ENCODE measurements at places on chromosomes 16 and 17.
A peak's percentile ranks its signal among the peaks of the same experiment; 100 is the strongest.

- peak; percentile 58 for DNase-seq
These were observed at the start of gene PGAP6 for GRCh38 chr16:381789-382717. PGAP6 (minus strand) TSS chr16:381978; CDS start chr16:381821, 157 bp downstream.

DNA sequence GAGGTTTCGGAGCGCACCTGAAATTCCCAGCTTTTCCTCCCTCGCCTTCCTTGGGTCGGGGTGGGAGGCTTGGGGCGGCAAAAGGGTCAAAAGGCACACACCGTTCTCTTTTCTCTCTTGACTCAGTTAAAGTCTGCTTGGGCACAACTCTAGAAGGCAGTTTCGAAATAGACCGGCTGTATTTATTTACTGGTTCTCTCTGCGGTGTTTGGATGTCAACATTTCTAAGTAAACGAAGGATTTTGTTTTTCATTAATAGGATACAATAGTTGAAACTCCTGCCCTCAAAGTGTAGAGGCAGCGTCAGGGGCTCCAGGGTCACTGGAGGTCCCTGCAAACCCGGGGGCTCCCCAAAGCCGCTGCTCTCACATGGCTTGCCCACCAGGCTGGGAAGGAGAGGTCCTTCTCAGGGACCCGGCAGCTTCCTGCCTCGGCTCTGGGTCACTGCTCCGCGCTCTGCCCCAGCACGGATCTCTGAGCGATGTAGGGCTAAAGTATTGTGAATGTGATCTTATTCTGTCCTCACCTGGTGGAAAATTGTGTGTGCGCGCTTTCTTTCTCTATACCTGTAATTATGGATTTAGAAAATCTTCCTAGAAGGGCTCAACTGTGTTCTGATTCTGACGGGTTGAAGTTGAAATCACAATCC is 952 bp downstream of the BMERB1 start:
- DNase-seq = no peak

- no peak for DNase-seq
These were observed 212.6 kb upstream of the GSE1 start for GRCh38 chr16:85400305-85401205.

DNA sequence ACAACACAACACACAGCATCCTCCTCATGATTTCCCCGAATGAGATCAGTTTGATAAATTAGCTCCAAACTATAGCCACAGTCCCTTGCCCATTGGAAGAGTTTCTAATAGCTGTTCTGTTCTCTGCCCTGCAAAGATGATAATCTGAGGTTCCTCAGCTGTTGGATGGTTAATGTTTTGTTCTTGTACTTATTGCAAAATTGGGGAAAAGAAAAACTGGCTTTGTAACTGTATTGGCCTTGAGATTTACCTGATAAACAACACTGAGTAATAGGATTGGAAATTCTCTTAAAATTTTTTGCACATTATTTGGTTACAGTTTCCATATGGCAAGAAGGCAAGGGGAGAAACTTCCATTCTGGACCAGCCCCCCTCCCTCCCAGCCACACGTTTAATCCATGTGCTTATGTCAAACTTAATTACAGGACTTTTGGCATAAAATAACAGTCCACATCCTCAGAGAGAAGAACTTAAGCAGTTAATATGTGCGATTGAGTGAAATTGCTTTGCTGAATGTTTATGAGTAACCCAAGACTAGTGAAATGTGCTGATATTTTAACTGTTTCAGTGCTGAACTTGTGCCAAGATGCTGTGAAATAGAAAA is 119.1 kb upstream of the ZFHX3 start:
- DNase-seq = no peak

DNA sequence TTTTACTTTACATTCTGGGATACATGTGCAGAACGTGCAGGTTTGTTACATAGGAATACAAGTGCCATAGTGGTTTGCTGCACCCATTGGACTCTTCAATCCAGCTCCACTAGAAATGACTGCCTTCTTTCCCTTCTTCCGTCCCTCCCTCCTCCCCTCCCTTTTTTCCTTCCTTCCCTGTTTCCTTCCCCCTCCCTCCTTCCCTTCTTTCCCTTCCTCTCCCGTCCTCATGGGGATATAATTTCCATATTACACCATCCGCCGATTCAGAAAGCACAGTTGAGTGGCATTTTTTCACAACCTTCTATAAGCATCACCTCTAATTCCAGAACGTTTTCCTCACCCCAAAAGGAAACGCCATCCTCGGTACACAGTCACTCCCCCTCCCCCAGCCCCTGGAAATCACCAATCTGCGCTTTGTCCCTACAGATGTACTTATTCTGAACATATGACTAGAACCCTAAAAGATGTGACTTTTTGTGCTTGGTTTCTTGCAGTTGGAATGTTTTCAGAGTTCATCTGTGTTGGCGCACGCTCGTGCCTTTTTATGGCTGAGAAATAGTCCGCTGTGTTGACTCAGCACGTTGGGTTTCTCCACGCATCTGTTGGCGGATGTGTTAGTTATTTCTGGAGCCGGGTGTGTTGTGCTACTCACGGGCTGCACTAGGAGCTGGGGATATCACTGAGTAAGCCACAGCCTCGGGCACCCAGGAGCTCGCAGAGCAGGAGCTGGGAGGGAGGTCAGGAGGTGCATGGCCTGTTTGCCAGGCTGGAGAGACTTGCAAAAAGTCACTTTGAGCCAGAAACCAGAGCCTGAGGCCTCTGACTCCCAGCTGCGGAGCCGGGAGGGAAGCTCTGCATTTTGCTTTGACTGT is 336.4 kb downstream of the SEC14L1 start:
- DNase-seq = no peak

DNA sequence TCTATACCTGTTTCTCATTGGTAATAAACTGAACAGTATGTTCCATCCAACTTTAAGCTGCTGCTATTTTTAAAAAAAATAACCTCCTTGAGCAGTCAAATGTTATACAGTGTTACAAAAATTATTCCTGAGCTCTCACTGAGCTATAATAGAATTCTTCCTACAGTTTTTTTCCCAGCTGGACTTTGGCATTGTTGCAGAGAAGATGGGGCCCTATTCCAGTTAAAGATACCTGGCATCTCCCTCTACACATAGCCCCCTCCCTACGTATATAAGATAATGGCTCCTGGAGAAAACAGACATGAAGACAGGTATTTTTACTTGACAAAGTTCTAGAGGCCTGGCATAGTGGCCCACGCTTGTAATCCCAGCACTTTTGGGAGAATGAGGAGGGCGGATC is 1.6 kb upstream of the COX6A2 start:
- no peak for DNase-seq

DNA sequence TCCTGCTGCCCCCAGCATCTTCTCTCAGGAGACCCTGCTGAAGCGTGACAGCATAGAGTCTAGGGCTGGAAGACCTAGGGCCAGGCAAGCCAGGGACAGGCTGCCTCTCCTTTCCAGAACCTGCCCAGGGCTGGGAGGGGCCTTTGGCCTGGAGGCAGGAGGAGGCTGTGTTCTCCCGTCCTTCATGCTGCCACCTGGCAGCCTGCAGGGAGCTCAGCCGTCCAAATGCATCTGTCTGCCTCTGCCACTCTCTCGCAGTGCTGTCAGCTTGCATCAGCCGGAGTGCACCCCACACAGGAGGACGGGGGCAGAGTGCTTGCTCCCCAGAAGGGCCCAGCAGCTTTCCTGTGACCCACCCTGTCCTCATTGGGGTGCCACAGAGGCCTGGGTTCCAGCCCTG is 31.3 kb downstream of the ARHGAP23 start:
- DNase-seq = no peak

DNA sequence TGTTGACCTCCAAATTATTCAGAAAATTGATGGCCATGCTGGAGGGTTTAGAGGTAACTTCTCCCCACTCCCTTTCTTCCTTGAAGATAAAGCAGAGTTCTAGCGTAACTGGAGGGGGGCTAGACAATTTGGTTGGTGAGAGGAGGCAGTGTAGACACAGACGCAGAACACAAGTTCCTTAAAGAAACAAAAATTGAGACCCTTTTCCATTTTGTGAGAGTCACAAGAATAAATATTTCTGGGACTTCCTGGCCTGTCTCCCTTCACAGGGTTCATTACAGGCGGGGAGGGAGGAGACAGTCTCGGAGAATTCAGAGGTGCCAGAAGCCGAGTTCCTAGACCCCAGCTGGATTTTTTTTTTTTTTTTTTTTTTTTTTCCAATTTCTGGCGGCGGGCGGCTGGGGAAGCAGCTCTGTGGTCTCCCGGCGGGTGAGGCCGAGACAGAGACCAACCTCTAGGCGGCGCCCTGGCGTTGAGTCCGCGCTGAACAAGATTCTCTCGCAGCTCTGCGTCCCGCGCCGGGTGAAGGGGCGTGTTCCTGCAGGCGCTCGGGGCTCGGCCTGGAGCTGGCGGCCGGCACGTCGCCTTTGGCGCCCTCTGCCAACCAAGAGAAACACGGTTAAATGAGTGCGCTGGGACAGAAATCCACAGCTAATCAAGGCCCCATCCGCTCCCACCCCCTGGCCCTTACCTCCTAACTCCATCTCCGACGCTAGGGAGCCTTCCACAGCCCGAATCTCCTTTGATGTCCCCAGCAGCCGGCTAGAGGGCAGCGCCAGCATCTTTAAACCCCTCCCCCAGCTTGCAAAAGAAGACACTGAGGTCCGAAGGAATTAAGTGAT is 10.2 kb upstream of the HOXB9 start:
- DNase-seq = no peak

DNA sequence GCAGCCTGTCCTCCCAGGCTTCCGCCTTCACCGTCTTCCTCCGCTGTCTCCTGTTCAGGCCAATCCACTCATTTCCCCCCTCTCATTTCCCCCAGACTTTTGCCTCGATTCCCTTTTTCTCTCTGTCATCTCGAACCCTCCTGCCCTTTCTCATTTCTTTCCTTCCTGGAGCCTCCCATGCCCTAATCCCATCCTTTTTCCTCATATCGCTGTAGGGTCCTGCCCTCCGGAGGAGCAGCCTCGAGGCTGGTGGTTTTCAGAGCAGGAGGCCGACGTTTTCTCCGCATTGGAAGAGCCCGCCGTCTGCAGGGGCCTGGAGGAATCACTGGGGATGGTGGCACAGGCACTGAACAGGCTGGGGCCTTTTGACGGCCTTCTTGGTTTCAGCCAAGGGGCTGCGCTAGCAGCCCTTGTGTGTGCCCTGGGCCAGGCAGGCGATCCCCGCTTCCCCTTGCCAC is 597 bp downstream of the OVCA2 start:
- DNase-seq = no peak

DNA sequence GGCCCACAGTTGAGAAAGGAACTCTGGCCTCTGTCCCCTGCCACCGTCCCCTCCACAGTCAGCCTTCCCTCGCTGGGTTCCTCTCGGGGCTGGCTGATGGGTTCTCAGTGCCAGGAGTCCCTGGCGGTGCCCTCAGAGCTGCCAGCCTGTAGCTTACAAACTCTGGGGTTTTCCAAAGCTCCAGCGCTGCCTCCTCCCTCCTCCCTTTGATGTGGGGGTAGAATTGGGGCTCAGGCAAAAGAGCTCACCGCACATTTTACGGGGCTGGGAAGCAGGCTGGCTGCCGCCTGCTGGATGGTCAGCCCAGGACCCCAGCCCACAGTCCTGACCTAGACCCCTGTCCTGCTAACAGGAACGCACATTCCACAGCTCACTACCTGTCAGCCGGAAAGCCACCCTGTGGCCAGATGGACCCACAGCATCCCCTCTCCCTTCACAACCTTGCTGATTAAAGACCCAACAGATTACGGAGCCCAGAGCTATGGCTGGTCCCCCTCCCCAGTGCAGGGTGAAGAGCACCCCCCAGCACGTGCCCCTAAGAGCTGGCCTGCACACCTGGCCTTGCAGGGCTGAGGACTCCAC is 6.0 kb downstream of the VASN start:
- DNase-seq = no peak

DNA sequence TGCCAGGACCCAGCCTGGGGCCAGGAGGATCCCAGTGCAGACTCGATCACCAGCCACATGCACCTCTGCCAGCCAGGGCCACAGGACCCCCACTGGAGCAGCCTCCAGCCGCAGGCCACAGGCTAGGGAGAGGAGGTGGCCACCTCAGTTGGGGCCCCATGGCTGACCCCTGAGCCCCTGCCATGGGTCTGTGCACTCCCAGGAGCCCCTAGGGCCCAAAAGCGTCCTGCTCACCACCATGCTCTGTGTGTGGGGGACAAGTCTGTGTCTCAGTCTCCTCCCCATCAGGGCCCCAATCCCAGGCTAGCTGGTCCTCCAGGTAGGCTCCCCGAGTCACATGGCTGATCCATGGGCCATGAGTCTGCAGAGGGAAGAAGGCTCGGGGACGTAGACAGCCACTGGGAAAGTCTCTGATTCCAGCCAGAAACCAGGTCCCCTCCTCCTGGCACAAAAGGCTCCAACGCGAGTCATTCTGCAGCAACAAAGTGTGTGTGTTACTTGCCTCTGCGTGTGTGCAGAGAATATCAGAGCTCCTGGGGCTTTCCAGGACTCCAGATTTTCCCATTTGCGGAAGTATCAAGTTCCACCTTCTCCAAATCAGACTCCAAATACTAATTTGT is 6.1 kb upstream of the PRSS8 start:
- no peak for DNase-seq

DNA sequence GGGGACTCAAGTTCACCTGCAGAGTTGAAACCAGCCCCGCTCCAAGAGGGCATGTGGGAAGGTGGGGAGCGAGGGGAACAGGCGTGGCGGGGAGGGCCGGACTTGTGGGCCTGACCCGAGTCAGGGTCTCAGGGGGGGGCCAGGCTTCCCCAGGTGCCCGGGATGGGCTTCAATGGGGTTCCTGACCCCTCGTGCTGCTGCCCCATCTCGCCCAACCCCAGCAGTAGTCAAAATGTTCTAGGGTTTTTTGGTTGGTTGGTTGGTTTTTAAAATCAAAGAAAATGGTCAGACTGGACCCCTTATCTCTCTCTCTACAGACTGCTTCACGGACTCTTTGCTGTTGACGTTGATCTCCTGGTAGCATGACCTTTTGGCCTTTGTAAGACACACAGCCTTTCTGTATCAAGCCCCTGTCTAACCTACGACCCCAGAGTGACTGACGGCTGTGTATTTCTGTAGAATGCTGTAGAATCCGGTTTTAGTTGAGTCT is 69.5 kb downstream of the AMFR start:
- DNase-seq = no peak

DNA sequence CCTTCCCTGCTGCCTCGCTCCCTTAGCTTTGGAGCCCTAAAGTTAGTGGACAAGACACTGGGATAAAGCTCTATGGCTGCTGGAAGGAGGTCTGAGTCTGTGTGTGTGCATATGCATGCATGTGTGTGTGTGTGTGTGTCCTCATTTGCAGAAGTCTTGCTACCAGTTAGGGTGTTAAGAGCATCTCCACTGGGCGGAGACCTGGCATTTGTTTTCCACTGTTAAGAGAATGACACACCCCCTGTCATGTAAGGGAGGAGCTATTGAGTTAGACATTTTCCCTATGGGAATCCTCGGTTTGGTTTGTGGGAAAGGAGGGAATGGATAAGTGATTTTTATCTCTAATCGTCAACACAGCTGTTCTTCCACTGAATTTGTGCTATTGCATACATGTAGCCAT is 24.8 kb upstream of the ARHGAP23 start:
- DNase-seq = no peak

DNA sequence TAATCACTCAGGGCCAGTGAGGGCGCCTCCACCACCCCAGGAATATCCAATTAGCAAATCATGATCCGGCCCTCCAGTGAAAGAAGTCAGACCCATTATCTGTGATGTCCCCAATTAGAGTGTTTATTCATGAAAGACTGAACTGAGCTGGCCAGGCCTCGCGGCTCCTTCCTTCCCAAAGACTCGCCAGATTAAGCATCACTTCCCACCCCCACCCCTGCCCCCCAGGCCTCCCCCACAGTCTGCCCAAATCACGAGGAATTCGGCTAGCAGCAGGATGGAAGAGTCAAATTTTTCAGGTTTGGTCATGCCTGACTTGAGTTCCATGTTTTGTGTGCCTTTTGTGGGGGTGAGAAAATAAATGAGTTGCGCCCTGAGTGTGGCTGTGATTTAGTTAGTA is 298.4 kb upstream of the SALL1 start:
- DNase-seq = no peak

Data from effector memory CD4-positive, alpha-beta T cell (primary cell).